ENCODE measurements at places on chromosomes 16 and 17.
A peak's percentile ranks its signal among the peaks of the same experiment; 100 is the strongest.

- no peak for DNase-seq
Observed at GRCh38 chr17:41284546-41284945, 9.0 kb downstream of the KRTAP9-7 start.

DNA sequence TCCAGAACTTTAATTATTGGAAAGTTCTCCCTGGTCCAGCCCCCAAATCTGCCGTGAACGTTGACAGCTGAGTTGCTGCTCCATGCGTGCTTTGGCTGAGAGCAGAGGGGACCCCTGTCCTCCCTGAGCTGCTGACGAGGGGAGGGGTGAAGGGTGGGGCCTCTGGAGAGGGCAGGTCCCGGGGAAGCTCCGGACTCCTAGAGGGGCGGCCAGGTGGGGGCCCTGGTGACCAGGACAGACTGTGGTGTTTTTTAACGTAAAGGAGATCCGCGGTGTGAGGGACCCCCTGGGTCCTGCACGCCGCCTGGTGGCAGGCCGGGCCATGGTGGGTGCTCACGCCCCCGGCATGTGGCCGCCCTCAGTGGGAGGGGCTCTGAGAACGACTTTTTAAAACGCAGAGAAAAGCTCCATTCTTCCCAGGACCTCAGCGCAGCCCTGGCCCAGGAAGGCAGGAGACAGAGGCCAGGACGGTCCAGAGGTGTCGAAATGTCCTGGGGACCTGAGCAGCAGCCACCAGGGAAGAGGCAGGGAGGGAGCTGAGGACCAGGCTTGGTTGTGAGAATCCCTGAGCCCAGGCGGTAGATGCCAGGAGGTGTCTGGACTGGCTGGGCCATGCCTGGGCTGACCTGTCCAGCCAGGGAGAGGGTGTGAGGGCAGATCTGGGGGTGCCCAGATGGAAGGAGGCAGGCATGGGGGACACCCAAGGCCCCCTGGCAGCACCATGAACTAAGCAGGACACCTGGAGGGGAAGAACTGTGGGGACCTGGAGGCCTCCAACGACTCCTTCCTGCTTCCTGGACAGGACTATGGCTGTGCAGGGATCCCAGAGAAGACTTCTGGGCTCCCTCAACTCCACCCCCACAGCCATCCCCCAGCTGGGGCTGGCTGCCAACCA, at the start of gene MC1R:
Gene MC1R, plus strand, starts transcription at position 410 of the 895 bp plus-strand sequence. Its CDS starts 397 bp downstream, at position 807.
- peak; percentile 94 for DNase-seq

GRCh38 chr16:87074641-87075318, 242.4 kb downstream of the C16orf95 start:
- no peak for DNase-seq

DNA sequence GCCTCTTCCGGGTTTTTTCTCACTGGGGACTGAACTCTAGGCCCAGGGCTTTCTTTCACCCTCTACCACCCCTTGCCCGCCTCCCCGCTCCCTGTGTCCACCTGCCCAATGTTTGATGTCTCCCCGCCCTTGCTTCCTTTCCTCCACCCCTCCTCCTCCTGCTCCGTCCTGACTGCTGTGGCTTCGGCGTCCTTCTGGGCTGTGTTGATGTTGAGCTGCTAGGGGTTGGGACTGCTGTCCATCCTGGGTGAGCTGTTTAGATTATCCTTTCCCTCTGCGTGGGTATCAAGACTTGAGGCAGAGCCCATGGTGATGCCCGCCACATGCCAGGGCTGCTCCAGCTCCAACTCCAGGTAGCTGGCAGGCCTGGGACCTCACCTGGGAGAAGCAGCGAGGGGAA, 117.5 kb downstream of the CCDC182 start:
- DNase-seq: no peak
